ENCODE measurements at places on chromosomes 3 and 15.
A peak's percentile ranks its signal among the peaks of the same experiment; 100 is the strongest.

- DNase-seq, result no peak
These were observed 43.4 kb downstream of the TLE3 start for GRCh38 chr15:70054366-70054765.

DNA sequence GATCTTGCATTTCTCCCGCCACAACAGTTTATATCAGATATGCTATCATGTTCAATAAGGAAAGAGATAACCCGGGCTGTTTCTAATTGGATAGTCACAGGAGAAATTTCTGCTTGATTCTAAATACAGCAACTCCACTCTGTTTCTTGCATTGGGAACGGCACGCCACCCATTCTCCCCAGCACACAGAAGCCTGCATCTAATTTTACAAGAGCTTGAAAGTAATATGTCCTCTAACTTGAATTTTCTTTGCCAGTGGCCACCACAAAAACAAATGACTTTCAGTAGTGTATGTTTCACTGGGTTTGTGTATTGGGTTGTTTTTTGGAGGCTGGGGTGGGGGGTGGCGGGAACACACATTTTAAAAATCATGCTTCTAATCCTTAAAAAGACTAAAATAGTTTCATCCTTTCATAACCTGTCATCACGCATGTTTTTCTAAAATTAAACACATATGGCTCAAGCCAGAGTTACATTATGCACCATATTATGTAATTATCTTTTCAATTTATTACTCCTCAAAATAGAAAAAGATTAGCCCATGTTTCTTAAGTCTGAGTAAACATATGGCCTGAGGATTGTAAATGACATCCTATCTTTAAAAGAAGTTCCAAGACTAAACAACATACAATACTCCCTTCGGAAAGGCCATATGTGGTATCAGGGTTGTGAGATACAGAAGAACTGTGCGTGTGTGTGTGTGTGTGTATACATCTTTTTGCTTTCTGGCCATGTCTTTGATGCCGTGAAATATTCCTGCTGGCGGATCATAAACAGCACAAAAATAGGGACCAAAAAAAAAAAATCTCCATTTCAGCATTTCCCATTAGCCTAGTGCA lies 176.3 kb downstream of the FOXP1 start:
- DNase-seq, result peak; percentile 76

GRCh38 chr3:127371846-127372245 lies 84.0 kb upstream of the PRR20G start:
- DNase-seq, result no peak

- DNase-seq, result no peak
These were observed 4.4 kb downstream of the SEMA6D start for GRCh38 chr15:47721676-47722075.

DNA sequence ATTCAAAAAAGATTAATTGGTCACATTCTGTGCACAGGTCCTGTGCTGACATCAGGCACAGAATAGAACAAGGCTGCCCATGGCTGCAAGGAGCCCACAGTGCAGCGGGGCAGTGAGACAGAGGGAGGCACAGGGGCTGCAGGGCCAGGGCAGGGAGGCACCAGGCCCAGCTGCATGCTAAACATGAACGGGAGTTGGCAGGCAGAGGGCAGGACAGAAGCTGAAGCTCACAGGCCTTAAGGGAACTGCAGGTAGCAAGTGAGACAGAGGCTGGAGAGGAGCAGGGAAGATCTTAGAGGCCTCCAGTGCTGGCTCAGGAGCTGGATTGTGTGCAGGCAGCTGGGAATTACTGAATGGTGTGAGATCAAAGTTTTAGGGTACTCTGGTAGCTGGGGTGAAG lies 26.2 kb downstream of the IDH3A start:
- DNase-seq, result no peak

DNA sequence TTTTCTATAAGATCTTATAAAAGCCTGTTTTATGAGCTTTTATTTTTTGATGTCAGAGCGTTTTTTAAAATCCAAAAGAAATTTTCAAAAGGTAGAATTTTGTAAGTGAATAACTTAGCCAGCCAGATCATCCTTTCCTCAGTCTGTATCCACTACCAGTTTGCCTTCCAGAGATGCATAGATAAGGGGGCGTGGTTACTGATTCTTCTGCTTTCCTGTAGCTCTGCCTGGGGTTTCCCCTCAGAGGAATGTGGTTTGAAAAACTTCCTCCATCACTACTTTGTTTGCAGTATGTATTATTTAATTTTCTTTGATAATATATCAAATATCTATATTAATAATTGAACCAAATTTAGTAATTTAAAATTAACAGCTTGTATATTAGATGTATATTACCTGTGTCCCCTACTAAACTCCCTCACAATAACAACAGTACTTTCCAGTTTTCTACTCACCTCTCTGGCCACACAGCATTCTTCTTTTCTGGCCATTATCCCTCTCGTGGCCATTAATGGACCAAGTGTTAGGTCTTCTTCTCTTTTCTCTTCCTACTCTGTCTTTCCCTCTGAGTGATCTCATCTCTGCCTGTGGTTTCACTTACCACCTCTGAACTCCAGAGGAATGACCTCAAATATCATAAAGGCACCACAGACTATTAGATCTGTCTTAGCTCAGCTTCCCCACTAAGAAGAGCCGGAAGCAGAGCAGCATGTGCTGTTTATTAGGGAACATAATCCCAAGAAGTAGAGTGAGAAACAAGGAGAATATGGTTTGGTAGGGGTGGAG lies 239.7 kb downstream of the UBE2E2 start:
- DNase-seq, result no peak

DNA sequence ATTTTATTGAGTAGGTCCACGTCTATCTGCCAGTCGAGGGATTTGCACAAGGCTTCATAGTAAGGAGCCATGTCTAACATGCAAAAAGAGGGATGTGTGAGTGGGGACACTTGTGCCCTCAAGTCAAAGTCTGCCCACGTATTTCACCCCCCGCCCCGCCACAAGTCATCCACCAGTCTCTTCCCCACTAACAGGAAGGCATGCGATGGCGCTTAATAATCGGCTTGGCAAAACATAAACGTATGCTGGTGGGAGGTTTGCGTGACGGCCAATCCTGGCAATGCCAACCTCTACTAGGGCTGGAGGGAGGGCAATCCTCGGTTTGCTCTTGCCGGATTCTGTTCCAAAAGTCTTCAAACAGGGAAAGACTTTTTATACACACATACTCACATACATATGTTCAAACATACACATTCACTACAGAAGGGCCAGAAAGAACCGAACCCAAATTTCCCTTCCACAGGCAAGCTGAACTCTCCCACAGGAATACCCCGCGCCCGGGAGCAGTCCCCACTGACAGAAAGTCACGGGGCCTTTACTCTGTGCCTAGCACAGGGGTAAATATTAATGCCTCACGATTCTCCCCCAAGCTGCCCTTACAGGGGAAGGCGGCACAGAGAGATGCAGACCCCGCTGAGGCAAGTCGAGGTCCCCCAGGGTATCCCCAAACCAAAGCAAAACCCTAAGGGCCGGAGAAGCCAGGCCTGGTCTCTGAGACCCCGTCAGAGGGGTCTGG lies 675 bp downstream of the PSMD6 start:
- DNase-seq, result no peak

DNA sequence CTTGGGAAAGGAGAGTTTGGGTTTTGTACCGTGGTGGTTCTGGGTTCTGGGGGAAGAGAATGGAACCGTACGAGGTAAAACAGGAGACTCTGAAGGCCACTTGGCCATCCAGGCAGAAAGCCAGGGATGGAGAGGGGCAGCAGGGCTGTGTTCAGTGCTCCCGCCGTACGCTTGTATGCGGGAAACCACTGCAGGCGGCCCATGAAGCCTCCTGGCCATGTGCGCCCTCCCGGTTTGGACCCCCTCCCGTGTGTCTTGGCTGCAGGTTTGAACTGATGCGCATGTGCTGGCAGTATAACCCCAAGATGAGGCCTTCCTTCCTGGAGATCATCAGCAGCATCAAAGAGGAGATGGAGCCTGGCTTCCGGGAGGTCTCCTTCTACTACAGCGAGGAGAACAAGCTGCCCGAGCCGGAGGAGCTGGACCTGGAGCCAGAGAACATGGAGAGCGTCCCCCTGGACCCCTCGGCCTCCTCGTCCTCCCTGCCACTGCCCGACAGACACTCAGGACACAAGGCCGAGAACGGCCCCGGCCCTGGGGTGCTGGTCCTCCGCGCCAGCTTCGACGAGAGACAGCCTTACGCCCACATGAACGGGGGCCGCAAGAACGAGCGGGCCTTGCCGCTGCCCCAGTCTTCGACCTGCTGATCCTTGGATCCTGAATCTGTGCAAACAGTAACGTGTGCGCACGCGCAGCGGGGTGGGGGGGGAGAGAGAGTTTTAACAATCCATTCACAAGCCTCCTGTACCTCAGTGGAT lies 50.6 kb downstream of the PGPEP1L start:
- DNase-seq, result no peak

GRCh38 chr15:31433091-31433490 lies 106.5 kb downstream of the KLF13 start:
- DNase-seq, result no peak

DNA sequence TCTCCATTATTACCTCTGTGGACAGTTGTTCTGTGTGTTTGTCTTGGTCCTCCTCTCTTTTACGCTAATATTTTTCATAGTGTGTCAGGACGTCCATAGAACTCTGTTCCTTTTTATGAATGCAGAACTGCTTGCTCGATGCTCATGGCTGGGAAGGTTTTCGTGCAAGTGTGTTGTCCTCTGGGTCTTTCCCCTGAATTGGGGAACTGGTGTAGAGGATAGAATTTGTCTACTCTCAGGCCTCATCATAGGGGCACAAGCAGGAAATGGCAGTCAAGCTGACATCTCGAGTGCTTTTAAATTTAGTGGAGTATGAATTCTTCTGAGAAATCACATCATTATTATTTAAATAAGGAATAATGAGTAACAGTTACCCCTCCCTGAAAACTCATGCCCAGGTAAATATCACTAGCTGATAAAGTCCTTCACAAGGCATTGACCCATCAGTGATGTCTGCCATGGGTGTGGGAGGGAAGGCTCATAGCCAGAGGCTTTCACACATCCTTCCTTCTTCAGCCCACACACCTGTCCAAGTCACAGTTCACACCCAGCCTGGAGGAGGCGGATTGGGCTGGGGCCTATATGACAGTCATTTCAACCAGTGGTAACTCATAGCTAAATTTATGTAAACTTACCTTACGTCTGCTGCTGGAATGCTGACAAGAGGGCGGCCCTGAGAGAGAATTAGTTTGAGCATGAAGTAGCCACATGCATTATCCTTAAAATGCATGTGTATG lies 226.1 kb downstream of the PLCL2 start:
- no peak for DNase-seq
